CD4-positive, alpha-beta T cell treated with Interleukin-21 for 1 hour (primary cell): ENCODE measurements at places on chromosomes 13 and 19.
A peak's percentile ranks its signal among the peaks of the same experiment; 100 is the strongest.

- DNase-seq: peak; percentile 68
Measured at GRCh38 chr19:49690656-49691242, at the start of gene CPT1C. CPT1C (plus strand) TSS chr19:49691116; CDS start chr19:49692253, 1,137 bp downstream.

- DNase-seq: no peak
Measured at GRCh38 chr13:47033216-47033615, 136.4 kb upstream of the HTR2A start.

GRCh38 chr13:28316836-28317235 is 178.1 kb downstream of the FLT1 start:
- no peak for DNase-seq

DNA sequence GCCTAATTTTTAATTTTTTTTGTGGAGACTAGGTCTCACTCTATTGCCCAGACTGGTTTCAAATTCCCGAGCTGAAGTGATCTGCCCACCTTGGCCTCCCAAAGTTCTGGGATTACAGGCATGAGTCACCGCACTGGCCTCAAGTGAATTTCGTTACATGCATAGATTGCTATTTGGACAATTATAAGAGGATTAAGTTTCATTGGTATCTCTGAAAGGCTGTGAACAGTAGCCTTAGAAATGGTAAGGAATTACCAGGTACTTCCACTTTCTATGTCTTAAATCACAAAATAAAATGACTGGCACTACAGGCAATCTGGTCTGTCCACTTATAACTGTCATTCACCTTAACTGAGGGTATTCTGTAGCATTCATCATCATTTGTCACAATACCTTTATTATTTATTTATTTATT is 2.9 kb upstream of the CCDC9 start:
- no peak for DNase-seq

- DNase-seq: no peak
Measured at GRCh38 chr19:42245231-42245630, 2.8 kb upstream of the GSK3A start.

- DNase-seq: no peak
Measured at GRCh38 chr13:50580684-50581305, 262.7 kb downstream of the DLEU7 start.

GRCh38 chr13:29402166-29402636 is 193.3 kb downstream of the SLC7A1 start:
- no peak for DNase-seq

- no peak for DNase-seq
Measured at GRCh38 chr13:108120302-108120701, 95.0 kb downstream of the LIG4 start.

GRCh38 chr13:98416408-98416807 is 160.5 kb downstream of the STK24 start:
- no peak for DNase-seq

GRCh38 chr13:51262501-51263211 is 40.5 kb downstream of the FAM124A start:
- no peak for DNase-seq

DNA sequence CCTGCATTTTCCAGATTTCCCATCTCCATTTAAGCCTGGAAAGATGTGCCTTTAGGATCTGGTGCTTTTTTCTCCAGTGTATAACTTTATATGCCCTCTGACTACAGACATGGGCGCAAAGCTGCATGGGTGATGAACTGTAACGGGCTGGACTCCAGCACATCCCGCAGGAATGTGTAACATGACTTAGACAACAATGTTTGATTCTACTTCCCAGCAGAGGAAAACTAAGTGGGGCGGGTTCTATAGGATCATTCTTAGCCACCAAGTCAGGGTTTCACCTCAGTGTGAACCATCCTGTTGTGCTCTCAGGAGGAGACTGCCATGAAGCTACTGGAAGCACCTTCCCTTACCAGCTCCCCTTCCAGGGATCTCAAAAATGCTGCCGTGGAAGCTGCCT is 93.2 kb upstream of the SERP2 start:
- no peak for DNase-seq

GRCh38 chr13:66716538-66716937 is 513.6 kb downstream of the PCDH9 start:
- DNase-seq: no peak

DNA sequence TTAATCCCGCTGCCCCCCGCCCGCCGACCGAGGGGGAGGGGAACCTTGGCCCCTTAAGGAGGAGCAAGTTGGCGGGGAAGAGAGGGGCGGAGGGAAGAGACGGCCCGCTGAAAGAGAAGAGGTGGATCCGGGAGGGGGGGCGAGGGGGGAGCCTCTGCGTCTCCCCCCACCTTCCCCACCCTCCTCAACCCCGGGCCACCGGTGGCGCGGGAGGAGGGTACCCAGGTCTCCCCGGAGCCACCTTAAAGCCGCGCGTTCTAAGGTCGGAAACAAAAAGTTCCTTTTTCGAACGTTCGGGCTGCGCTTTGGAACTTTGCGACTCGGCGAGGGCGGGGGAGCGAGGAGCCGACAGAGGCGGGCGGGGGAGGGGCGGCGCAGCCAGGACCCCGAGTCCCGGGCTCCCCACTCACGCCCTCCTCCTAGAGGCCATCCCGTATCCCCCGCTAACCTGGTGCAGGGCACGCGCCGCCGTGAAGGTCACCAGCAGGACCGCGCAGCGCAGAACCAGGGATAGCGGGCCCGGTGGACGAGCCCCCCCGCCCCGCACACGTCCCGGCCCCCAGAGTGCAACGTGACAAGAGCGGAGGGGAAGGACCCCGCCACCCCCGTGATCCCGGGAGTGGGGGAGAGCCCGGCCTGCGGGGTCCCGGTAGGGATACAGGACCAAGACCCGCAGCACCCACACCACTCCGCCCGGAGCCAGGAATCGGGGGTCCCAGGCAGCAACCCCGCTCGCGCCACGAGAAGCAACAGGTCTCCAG is 659 bp downstream of the ERF start:
- peak; percentile 81 for DNase-seq

- no peak for DNase-seq
Measured at GRCh38 chr13:30235216-30235615, 72.1 kb downstream of the KATNAL1 start.

DNA sequence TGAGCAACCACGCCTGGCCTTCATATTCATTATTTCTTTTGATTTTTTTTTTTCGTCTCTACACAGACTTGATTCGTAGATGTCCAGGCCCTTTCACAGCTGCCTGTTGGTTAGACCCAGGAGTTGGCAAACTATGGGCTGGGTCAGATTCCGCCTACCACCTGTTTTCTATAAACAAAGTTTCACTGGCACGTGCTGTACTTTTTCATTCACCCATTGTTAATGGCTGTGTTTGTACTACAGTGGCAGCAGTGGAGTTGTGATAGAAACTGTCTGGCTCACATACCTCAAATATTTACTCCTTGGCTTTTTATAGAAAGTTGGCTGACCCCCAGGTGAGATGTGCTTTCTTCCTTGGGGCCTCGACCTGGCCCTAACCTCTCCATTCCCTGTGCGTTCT is 72.9 kb upstream of the TEX29 start:
- no peak for DNase-seq

GRCh38 chr13:45974500-45974899 is 78.0 kb downstream of the ZC3H13 start:
- DNase-seq: no peak

DNA sequence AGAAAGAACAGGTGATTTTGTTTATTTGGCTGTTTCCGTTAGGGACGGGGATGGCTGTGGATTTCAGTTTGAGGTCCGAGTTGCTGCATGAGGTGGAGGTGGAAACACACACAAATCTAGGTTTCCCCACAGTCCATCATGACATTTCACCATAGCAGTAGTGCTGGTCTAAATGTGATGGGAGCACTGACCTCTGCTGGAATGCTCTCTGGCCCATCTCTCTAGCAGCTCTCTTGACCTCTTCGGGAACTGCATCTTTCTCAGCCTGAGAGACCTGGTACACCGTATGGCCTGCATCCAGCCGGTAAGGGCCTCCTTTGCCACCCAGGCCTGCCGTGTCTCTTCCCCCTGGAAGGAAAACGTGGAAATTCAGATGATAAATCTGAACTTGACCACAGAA is 154.0 kb downstream of the RGCC start:
- DNase-seq: no peak

- peak; percentile 38 for DNase-seq
Measured at GRCh38 chr19:3670796-3671679, 29.2 kb downstream of the PIP5K1C start.

- DNase-seq: no peak
Measured at GRCh38 chr19:56351208-56351607, 36.6 kb upstream of the ZSCAN5A start.

DNA sequence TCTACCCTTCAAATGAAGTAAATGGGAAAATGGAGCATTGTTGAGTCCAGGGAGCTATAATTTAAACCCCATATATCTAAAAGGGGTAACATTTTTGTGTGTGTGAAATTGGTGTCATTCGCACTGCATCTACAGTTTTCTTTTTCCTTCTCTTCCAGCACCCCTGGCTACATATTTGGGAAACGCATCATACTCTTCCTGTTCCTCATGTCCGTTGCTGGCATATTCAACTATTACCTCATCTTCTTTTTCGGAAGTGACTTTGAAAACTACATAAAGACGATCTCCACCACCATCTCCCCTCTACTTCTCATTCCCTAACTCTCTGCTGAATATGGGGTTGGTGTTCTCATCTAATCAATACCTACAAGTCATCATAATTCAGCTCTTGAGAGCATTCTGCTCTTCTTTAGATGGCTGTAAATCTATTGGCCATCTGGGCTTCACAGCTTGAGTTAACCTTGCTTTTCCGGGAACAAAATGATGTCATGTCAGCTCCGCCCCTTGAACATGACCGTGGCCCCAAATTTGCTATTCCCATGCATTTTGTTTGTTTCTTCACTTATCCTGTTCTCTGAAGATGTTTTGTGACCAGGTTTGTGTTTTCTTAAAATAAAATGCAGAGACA is 28.6 kb downstream of the ALOX5AP start:
- no peak for DNase-seq

- no peak for DNase-seq
Measured at GRCh38 chr13:28329395-28330158, 165.4 kb downstream of the FLT1 start.

- no peak for DNase-seq
Measured at GRCh38 chr13:51370811-51371210, 31.3 kb downstream of the SERPINE3 start.

DNA sequence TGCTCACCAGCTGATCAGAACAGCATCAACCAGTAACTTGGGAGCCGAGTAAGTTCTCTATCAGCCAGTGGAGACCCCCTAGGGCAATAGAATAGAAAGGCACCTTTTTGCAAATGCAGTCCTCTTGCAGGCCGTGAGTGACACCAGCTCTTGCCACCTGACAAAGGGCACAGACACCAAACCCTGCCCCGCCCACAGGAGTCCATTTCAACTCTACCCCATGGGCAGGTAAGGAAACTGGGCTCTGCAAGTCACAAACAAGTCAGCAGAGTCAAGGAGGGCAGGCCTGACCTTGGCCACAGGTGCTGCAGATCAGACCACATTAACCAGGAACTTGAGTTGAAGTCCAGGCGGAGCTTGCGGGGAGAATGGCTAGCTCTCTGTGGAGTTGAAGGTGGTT is 77.4 kb upstream of the SPATA13 start:
- DNase-seq: no peak

DNA sequence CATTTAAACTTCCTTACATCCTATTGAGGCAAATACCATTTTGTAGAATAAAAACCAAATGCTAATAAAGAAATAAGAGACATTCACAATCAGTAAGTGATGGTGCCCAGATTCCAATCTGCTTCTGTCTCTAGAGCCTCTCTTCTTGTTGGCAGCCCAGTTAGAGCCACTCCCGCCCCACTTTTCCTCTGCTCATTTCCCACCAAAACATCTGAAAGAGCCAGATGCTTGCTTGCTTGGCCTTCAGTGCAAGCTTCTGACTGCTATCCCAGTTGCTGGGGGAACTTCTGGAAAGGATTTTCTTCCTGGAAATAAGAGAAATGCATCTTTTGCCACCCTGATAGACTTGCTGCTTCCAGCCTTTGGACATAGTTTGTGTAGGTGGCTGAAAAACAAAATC is 12.9 kb downstream of the FRY start:
- DNase-seq: no peak
